Fibroblast of upper back skin (primary cell): ENCODE measurements at places on chromosomes 12 and 14.
A peak's percentile ranks its signal among the peaks of the same experiment; 100 is the strongest.

- peak; percentile 16 for DNase-seq
Observed at GRCh38 chr14:23537351-23538049, 14.1 kb downstream of the ZFHX2 start.

DNA sequence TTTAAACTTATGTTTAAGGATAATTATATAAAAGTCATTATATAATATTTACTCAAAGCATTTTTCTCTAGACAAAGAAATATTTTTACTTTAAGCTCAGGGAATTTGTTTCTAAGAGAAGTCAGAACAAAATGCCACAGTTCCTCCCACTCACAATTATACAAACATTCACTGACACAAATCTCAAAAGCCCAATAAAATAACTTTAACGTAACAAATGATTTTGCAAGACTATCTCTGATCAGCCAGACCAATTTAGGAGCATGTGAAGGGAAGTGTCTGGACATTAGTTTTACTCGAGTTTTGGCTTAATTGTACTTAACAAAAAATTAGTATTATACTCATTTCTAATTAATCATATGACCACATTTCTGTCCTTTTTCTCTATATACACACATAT lies 41.2 kb downstream of the COCH start:
- DNase-seq: no peak

GRCh38 chr14:65940056-65940735 lies 527.7 kb downstream of the FUT8 start:
- DNase-seq: peak; percentile 3

- DNase-seq: peak; percentile 85
Observed at GRCh38 chr12:6825398-6826124, 2.6 kb upstream of the P3H3 start.

DNA sequence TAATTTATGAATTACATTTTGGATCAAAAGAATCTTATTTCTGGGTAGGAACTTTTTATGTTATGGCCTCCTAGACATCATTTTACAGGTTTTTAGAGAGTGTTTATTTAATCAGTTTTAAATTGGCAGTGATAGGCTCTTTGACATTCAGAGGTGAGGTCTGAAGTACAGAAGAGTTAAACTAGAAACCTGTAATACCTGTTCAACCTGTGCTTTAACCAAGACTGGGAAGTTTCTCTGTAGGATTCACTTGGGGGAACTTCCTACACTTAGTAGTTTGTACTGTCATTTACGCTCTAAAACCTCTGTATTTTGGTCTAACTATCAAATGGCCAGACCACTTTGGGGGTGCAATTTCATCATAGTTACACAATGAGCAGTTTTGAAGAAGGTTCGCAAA lies 35.9 kb downstream of the PLEKHA5 start:
- no peak for DNase-seq

DNA sequence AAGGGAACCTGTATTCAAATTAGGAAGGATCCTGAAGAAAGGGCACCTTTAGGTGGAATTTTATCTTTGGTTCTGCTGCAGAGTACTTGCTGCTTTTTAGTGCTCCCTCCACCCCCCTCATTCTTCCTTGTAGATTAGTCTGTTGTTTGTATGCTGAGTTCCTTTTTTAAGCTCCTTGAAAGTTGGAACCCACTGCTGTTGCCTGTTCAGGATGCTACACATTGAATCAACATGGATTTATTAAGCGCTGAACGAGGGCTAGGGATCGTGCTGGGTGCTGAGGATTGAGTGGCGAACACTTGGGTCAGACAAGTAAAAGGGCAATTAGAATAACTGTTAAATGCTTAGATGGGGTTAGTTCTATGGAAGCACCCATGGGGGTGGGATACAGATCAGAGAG lies 884 bp upstream of the AMN1 start:
- DNase-seq: no peak

DNA sequence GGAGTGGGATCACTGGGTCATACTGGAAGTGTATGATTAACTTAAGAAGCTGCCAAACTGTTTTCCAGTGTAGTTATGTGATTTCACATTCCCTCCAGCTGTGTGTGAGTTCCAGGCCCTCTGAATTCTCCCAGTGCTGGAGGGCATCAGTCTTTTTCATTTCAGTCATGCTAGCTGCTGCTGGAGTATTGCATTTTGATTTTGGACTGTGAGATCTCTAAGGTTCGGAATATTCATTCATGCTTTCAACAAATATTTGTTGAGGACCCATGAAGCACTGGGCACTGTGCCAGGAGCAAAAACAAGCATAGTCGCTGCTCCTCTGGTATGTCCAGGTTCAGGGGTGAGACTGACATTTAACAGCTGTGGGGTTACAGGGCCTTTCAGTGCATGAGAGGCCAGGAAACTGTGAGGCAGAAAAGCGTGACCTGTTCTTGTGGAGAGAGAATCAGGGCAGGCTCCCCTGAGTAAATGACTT lies 133.2 kb downstream of the SCARB1 start:
- peak; percentile 56 for DNase-seq

- DNase-seq: no peak
Observed at GRCh38 chr14:103839579-103839978, 7.8 kb downstream of the PPP1R13B start.

GRCh38 chr12:87679251-87679650 lies 349.9 kb downstream of the C12orf50 start:
- DNase-seq: no peak

- DNase-seq: no peak
Observed at GRCh38 chr14:104843442-104844305, 21.4 kb upstream of the CEP170B start.

DNA sequence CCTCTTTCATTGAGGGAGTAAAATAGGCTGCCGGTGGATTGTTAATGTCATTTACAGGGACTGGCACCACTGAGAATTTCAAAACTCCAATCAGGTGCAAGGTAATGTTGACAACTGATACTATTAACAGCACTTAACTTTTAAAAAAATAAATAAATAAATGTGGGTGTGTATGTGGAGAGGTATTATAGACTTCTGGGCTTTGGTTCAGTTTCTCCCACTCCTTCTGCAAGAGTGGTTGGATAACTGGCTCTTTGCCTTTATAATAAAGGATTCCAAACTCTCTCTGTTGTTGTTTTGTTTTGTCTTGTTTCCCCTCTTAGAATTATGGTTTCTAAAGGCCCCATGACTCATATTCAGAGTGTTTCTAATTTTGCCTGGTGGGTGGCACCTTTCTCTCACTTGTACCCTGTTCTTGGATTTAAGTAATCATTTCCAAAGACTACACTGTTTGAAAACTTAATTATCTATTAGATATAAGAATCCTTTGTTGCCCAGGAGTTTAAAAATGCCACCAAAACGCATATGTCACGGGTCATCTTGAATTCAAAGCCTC lies 151.6 kb upstream of the ARID2 start:
- no peak for DNase-seq

DNA sequence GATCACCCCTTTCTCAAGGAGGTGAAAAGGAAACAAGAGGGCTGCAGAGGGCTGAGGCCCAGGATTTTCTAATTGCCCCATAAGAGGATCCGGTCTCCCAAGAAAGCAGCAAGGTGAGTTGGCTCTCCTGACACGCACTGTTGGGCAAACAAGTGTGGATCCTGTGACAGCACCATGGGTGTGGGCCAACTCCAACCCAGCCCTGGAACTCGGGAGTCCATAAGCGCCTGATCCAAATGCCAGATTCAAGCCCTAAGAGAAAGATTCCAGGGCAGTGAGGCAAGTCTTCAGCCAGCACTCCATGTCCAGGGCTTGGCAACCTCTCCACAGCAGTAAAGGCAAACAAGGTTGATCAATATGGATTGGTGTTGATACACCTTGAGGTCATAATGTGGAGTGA lies 33.1 kb downstream of the KCNA5 start:
- DNase-seq: no peak

- DNase-seq: peak; percentile 43
Observed at GRCh38 chr12:25121916-25122315, 73.0 kb downstream of the DNAI7 start.

- no peak for DNase-seq
Observed at GRCh38 chr12:71865757-71866536, 26.4 kb downstream of the TBC1D15 start.

GRCh38 chr14:61213920-61214319 lies 67.2 kb downstream of the TMEM30B start:
- DNase-seq: peak; percentile 66

GRCh38 chr12:65074932-65075331 lies 46.2 kb downstream of the WIF1 start:
- DNase-seq: no peak

DNA sequence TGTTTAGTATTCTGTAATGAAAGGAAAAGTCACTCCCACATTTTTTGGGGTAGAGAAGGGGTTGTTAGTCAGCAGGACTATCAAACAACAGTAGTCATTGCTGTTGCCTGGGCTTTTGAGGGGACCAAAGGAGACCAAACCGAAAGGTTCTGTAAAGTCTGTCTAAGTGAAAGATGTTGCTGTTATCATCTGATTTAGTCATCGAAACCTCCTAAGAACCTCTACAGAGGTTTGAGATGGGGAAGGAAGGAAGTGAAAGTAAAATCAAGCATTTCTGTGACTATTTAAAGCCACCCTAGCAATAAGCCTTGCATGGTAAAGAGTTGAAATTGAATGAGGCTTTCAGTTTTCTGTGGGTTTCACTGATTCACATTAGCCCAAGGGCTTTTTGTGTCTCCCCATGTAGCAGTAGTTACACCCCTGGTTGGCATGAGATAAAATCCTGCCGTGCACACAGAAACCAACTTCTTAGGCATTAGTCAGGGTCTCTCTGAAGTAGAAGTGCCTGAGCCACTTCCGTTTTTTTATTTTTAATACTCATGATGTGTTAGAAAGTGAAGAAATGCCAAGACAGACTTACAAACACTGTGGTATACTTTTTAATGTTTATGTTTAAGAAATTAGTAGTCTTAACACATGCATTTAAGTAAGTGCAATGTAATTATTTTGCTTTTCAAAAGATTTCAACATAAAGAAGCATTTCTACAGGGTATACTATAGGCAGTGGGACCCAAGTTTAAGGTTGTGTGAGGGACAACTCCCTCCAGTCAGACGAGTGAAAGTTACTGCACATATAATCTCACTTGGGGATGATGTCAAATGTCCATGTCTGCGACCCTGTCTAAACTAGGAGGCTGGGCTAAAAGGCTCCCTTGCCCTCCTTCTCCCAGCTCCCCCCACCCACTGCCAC lies 50.4 kb downstream of the DYRK2 start:
- DNase-seq: no peak

DNA sequence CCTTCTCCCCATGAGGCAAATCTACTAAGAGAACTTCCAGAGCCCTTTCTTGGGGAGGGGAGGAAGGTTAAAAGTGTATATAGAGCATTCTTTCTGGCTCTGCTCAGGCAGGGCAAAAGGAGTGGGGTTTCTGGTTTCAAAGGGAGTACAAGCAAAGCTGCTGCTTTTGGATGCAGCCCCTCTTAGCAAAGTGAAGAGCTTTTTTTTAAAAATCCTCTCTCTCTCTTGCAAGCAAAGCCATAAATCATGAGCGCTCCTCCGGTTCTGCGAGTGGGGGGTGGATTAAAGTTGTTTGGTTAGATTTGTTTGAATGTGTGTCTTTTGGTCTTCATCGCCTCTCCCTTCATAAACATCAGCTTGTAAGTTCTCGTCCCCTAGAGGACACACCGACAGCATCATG lies 546.6 kb upstream of the TBX3 start:
- DNase-seq: peak; percentile 62

GRCh38 chr14:40309124-40309523 lies 876.9 kb upstream of the FBXO33 start:
- DNase-seq: no peak

DNA sequence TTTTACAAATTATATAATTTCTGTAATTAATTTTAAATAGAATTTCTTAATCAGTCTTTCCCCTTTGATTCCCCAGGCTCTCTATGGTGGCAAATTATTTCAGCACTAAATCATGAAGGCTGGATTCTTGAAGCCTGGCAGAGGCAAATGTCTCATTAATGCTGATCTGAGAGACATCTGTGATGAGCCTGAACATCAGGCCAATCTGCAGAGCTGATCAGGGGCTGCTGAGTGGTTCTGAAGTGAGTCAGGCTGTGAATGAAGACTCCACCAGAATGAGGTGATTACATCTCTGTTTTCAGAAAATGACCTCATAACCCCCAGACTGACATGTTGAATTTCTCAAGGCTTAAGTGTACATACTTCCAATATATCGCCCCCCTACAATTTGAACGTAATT lies 124.2 kb upstream of the MIS18BP1 start:
- DNase-seq: no peak

DNA sequence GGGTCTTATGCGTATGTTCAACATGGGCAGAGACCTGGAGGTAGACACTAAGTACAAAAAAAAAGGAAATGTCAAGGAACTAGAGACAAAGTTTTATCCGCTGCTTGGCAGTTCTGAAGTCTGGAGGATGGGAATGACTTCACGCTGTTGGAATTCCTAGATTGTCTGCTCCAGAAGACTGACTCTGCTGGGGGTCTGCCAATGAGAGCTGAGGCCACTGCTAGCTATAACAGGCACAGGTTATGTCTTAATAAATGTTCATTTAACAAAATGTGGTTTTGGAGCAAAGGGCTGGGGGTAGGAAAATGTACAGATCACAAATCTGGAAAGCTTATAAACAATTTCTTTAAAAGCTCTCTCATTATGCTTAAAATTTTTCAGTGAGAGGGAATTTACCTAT lies 5.9 kb downstream of the RNASE8 start:
- peak; percentile 96 for DNase-seq

DNA sequence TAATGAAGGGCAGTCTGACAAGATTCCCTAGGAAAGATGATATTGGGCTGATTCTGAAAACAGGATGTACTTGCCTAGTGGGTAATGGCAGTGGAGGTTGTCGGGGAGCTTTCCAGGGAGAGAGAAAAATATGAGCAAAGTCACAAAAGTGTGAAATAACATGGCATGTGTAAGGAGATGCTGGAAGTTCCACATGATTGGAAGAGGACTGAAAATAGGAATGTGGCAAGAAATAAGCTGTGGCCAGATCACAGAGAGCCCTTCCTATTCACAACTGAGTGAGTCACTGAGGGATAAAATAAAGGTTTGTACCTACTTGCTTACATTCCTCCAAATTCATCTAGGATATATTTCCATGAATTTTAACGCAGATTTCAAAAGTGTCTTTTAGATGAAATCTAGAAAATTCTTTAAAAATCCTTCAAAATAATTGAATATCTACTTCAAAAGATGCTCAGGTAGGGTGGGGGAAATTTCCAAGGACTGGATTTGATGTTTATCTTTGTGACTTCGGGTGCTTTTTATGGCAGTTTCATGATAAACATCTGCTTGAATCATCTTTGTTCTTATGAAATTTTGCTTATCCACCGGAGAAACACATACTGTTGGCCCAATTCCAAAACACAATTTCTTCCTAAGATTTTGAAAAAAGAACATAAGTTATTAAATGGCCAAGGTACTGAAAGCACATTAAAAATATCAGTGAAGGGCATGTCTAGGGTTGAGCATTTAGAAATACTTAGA lies 36.3 kb upstream of the SLC2A13 start:
- no peak for DNase-seq
